ENCODE measurements at places on chromosomes 5 and 9.

- no peak for DNase-seq
Measured at GRCh38 chr9:105431424-105432246, 16.2 kb upstream of the FSD1L start.

DNA sequence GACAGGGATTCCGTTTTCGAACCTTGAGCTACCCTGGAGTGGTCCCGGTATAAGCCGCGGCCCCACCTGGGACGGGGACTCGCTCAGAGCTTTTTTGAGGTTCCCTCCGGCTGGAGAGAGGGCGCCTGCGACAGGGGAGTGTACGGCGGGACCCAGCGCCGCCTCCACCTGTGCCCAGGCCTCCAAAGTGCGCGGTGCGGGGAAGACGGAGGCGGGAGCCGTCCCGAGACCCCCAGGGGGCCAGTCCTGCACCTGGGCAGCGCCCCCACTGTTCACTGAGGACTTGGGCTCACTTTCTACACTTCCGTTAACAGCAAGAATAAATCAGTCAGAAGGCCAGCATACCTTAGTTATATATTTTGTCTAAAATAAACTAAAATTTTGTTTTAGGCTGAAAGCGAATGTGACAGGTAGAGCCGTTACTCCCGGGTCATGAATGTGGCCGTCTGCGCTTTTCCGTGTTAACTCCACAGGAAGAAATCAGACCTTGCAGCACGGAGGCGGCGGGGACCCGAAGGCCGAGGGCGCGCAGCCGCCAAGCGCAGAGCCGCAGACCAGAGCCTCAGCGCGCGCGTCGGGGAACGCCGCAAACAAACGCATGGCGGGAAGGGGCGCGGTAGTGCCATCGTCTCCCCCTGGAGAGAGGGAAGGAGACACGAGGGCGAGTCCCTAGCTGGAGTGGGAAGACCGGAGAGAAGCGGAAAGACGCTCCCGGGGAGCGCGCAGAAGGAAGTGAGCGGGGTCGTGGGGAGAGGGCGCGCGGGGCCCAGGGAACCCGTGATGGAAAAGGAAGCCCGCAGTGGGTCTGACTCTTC lies 14.1 kb downstream of the TRIM7 start:
- no peak for DNase-seq

- DNase-seq, result no peak
Measured at GRCh38 chr9:71025201-71025600, 96.2 kb downstream of the TRPM3 start.

DNA sequence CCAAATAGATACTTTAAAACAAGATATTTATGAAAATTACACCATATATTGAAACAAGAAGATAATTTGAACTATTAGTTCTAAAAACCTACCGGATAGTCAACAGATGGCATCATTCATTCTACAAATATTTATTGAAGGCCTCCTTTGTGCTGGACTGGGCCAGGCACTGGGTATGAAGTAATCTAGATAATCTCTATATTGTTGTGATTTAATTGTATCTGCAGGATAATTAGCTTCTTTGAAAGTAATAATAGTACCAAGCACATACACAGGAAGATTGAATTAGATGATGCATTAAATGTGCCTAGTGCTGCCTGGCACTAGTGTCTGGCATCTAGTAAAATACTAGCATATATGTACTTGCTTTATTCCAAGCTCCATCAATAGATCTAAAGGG lies 735.2 kb upstream of the DMAC1 start:
- DNase-seq, result no peak

DNA sequence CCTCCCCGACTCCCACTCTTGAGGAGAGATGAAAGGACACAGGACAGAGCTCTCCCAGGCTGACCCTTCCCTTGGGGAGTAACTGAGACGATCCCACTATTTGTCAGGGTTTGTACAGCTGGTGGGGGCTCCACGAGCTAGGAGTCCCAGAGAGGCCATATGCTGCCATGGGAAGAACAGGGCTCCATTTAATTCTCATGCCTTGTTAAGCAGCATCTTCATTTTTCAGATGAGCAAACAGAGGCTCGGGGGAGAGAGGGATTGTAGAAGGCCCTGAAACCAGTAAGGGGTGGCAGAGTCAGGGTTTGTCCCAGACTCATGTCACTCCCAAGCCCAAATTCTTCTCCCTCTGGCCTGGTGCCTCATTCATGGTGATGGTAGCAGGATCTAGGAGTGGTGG lies 176.4 kb downstream of the NSG2 start:
- DNase-seq, result no peak

DNA sequence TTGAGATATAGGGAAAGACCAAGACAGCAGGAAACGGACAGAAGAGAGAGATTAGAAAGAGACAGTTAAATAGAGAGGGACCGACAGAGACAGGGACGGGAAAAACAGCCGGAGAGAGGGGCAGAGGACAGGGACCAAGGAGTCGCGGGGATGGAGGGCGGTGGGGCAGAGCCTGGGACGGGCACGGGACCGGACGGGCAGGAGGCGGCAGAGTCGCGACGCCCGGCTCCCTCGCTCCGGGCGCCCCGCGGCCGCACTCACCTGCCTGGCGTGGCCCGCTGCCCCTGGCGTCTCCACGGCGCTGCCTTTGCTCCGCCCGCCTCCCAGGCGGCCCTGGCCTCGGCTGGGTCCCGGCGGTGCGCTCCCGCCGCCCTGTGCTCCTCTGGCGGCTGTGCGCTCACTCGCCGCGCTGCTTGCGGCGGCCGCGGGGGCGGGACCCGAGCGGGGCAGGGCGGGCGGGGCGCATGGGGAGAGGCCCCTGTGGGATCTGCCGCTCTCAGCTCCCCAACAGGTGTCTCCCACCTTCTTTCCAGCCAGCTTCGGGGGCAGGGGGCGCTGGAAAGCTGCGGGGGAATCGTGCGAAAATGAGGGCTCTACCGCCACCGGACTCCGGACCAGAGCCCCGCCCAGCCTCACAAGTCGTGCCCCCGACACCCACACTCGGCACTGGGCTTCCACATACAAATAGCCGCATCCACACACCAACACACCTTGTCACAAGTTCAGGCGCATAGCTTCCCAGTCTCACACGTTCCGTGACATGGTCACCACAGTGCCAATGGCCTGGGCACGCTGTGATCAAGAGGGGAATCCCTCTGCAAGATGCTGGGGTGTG lies at the start of gene ARID3C:
Gene ARID3C (minus strand): TSS at position 411 of the 835 bp plus-strand sequence. CDS start 1,052 bp downstream, outside the sequence.
- DNase-seq, result no peak

DNA sequence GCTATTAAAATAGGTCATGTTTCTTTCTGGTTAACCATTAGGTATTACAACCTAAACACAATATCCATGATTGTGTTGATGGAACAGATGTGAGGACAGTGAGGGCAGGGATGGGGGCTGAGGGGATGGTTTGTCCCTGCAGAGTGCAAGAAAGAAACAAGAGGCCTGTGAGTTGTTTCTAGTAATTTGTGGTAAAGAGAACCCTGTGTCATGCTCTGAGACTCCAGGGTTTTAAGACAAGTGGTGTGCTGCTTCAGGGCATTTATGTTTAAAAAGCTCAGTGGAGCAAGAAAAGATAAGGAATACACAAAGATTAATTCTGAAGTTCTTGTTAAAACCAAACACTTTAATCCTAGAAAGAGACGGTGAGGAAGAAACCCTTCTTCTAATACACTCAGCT lies 656.5 kb downstream of the TLE1 start:
- DNase-seq, result no peak

DNA sequence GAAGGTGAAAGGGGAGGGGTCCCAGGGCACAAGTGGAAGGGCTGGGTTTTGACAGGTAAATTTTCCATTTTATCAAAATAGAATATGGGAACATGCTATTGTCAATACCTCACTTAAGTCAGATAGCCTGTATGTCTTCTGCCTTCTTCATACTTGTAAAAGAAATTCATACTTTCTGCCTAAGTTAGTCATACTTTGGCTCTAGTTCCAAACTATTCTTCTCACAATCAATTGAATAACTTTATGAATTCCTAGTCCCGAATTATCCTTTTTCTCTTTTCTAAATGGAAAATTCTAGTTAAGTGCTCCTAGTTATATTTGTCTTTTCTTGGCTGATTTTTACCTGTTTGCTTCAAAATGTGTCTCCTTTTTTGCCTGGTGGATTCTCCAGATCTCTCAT lies 271.4 kb downstream of the CSNK1G3 start:
- DNase-seq, result no peak

DNA sequence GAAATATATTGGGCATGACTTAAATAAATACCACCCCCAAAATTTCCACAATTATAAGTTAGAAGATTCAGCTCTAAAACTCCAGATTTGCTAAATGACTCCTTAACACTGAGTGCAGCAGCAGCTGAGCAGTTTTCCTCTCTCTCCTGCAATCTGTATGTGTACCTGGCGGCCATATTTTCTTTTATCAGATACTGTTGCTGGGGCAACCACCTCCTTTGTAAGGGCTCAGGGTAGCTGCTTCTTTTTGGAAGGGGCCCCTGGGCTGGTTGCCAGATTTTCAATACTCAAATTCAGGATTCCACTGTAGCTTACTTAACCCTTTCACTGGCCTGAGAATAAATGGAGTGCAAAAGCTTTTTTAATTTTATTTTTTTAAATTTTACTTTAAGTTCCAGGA lies 197.0 kb downstream of the TAF11L14 start:
- no peak for DNase-seq

DNA sequence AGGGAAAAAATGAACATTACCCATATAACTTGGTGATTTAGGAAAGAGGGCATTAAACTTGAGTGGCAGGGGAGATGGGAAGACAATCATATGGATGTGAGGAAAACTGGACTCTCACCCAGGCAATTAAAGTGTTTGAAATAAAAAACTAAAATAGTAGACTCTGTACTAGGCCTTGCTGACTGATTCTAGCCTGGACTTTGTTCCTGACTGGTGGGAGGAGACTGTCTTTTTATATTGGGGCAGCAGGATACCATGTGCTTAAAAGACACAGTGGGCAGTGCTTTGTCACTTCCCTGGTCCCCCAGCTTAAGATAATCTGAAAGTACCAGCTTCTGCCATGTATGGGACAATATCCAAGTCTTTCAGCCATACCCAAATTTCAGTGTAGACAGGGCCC lies 107.0 kb downstream of the ACTL7B start:
- no peak for DNase-seq

GRCh38 chr5:132271251-132272246 lies 14.1 kb downstream of the PDLIM4 start:
- no peak for DNase-seq

- no peak for DNase-seq
Measured at GRCh38 chr5:66841264-66841663, 245.1 kb downstream of the MAST4 start.

DNA sequence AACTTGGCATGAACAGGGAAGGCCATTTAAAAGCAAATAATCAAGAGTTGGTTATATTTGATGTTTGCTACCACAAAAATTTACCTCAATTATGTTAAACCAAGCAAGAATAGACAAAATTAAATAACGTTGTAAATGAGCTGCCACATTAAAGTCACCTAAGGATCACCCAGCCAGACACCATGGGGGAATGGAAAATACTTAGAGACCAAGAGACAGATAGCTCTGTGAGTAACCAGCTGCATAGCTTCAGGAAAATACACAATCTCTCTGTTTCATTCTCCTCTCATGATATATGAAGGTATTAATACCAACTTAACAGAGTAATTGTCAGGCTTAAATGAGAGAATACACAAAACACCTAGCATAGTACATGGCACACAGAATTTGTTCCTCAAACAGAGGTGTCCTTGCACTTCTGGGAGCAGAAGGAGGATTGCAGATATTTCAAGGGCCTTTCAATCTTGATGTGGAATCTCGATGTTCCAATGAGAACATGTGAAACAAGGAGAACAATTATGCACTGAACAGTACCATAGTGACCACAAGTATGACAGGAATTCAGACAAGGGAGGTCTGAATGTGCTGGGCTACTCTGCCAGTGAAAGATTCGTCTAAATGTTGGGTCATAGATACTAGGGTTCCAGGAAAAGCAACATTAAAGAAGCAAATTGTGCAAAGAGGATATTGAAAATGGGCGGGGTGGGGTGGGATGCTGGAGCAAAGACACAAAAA lies 18.6 kb downstream of the JAKMIP2 start:
- DNase-seq, result no peak

GRCh38 chr5:103546858-103547257 lies 15.7 kb downstream of the NUDT12 start:
- no peak for DNase-seq

- DNase-seq, result no peak
Measured at GRCh38 chr5:1494780-1495524, 28.8 kb downstream of the LPCAT1 start.

DNA sequence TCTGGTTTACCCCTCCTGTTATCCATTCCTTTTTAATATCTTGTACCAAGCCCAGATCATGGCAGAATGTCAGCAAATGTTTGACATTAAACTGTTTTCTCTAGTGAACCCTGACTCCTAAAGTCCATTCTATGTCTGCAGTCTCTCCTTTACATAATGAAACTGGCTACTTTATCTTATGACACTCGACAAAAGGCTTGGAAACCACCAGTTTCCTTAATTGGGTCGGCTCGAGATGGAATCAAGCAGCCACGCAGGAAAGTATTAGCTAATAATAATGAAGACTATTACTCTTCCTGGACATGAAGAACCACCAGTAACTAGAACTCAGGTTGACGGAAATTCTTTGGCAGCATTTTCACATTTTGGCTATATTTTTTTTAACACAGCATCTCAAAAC lies 17.5 kb downstream of the DAP start:
- no peak for DNase-seq

DNA sequence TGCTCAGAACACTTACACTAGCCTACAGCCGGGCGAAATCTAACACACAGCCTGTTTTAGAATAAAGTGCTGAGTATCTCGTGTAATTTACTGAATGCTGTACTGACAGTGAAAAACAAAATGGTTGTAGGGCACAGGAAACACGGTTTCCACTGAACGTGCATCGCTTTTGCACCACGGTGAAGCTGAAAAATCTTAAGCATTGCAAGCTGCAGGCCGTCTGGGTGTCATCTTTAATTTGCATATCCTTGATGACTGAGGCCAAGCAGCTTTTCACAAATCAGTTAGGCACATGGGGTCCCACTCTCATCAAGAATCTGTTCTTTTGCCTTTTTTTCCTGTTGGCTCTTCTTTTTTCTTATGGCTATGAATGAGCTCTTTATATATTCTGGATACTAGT lies 58.2 kb downstream of the CAMSAP1 start:
- no peak for DNase-seq

DNA sequence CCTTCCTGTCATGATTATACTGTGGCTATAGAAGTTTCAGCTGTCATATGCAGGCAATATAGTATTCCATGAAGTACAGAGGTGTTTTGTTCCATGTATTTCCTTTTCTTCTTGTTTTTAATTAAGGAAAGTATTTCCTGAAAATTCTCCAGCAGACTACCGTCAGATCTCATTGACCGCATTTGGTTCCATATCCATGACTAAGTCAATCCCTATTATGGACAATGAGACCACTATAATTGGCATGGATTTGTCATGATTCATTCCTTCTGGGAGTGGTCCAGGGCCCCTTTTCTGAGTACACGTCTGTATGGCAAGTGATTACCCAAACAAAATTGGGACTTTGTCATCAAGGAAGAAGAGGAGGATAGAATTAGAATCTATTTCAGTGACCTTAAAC lies 283.2 kb upstream of the CLINT1 start:
- DNase-seq, result no peak

- no peak for DNase-seq
Measured at GRCh38 chr5:140143521-140144258, 18.0 kb downstream of the IGIP start.

Measured in DMS153 (cell line).